Fibroblast of the aortic adventitia (primary cell): ENCODE measurements at places on chromosomes 1 and 21. TPM values are rescaled to one million over a fixed set of nuclear protein-coding genes. Genes with fewer than 3 reads are reported as not detected.

Gene NFIA
- 32.0 and 42.0 TPM in 2 replicates for total RNA-seq

Gene OR14A2
- total RNA-seq = not detected in 2 replicates

Gene FNDC5
- 0.41 and 0.99 TPM in 2 replicates for total RNA-seq

Gene PRKAB2
- total RNA-seq = 14.8 and 16.3 TPM in 2 replicates

Gene DNM3
- total RNA-seq = 2.0 and 2.1 TPM in 2 replicates

Gene SMIM1
- total RNA-seq = 4.6 TPM in 1 of 2 replicates, not detected in the other

Gene TGFB2
- 0.82 and 13.5 TPM in 2 replicates for total RNA-seq

Gene DDOST
- 54.0 and 183 TPM in 2 replicates for total RNA-seq

Gene ESPN
- total RNA-seq = not detected in 2 replicates

Gene CFHR4
- under 0.01 TPM in 1 of 2 replicates, not detected in the other for total RNA-seq
